Activated CD4-positive, alpha-beta T cell treated with anti-CD3 and anti-CD28 coated beads for 48 hours (primary cell): ENCODE measurements at places on chromosomes 5 and 9.
A peak's percentile ranks its signal among the peaks of the same experiment; 100 is the strongest.

DNA sequence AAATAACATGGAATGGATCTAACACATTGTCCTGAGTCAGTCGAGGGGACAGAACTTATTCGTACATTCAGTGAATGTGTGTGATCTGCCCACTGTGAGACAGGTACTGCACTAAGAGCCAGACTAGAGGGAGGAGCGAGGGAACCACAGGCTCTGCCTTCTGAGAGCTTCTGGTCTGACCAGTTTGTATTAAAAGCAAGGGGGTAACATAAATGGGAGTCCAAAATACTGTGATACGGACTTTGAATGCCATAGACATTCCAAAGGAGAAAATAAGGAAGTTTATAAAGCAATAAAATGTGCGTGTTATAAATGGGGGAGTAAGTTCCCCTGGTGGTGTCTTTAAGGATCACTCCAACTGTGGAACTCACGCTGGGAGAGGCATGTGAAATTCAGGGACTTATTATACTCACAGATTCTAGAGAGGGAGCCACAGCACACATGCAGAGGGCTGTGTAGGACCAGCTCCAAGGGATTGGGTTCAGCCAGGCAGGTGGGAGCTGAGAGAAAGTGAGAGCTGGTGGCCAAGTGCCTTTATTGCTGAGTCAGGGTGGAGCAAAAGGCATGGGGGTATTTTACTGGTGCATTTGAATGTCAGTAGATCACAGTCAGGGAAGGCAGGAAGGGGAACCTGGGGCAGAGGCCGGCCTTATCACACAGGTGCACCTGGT lies 186.5 kb upstream of the WWC1 start:
- no peak for DNase-seq

DNA sequence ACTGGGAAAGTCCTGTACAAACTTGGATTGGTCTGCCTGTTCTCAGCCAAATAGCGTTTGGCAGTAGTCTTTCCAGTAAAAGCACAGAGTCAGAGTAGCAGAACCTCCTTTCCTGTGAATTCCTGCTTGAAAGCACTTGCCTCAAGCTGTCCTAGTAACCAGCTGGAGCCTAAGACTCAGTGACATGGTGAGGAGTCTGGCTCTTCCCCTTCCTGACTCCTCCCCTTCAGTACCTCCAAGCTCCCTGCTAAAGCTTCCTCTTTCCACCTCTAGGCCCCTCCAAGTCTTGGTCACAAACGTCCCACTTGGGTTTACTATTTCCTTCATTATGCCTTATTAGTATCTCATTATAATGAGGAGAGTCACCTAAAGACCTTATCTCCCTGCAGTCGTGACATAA lies 21.4 kb upstream of the FAM81B start:
- no peak for DNase-seq

DNA sequence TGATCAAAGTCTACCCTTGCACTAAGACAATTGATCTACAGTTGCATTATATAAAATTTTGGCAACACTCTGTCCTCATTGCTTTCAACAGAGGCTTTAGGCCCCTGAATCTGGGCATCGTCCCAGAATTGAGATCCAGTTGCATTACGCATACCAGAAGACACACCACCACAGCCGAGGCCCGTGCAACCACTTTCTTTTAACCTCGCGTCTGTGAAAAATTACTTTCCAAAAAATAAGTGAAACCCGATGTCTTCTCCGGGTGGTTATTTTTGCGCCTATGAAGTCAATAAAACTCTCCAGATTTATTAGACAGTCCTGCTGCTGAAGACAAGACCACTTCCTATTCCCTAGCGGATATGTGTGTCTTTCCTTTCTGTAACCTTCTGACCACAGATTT lies 52.1 kb upstream of the NFIB start:
- no peak for DNase-seq

DNA sequence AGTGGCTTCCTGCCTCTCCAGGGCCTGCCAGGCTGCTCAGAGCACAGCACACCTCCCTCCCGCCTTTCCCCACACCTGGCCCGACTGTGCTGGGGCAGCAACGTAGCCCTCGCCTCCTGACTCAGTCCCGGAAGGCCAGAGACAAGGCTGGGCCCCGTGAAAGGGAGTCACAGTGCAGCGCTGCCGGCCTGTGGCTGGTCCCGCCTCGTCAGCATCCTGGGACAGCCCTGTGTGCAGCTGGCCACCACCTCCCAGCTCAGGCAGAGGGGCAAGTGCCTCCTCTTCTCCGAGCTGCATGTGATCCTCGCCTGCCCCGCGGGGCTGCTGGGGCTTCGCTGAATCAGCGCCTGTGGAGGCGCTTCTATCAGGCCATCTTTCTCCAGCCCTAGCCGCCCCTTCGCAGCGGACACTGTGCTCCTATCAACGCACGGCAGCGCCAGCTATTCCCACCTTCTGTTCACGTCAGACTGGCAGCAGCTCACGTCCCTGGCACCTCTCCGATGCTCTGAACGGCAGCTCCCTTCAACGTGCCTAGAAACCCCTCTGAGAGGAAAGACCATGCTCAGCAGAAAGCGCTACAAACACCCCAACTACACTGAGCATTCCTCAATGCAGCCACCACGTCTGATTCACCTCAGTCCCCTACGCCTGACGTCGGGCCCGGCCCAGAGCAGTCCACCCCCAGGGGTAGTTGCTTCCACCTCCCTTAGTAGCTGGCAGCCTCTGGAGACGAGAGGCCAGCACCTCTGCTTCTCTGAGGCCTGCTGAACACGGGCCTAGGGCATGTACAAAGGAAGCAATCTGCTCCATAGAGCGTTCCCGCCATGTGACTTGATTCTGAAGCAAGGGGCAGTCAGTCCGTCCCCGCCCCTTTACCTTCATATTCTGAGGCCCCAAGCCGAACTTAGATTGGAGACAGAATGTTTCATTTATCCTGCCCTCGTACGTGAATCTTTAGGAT lies 78.8 kb downstream of the GPR21 start:
- peak; percentile 18 for DNase-seq

DNA sequence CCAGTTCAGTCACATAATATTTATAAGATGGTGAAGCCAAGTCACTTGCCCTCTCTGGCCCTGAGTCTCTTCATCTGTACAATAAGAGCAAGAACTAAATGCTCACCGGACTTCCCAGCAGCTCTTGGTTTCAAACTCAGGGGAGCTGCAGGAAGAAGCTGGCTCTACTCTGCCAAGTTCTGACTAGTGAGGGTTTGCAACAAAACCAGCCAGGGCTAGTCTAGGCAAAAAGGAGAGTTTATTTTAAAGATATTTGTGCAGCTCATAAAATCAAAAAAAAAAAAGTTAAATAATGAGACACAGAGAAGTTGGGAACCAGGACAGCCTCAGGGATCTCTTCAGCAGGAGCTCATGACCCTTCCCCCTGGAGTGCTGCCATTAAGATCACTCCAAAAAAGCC lies 107.3 kb downstream of the DOCK2 start:
- DNase-seq: no peak

DNA sequence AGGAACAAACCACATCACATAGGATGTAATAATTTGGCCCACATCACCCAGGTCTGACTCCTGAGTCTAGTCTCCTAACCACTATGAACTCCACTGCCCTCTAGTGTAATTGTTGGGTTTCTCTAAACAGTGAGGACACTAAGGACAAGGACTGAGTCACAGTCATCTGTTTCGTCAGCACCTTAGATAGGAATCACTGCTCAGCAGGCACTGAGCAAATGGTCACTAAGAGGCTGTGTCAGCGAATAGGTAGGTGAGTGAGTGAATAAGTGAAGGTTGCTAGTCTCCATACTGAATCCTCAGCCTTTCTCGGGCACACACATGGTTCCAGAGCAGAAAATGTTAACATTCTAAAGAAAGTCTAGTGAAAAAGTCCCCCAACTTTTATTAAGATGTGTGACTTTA lies 278.6 kb downstream of the SPOCK1 start:
- no peak for DNase-seq

DNA sequence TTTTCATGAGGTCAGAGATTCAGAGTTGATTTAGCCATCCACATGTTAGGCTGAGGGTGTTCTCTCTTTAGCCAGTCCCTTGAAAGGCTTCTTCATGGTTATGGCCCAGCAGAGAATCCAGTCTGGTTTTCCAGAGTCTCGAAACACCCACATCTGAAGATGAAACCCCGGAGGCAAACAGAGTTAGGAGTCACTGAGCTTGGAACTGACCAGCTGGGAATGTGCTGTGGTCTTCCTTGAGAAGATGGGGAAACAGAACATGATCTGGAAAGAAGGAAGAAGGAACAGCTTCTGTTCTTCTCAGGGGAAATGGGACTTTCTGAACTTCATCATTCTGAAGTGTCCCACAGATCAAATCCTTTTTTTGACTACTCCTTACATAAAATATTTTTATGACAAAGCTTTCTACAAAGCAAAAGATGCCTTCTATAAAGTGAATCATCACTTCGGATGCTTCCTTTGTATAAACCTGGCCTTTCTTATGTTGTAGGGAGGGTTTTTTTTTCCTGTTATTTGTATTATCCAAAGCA lies 45.4 kb downstream of the ZNF618 start:
- DNase-seq: no peak

- no peak for DNase-seq
Measured at GRCh38 chr9:69797675-69798074, 22.9 kb upstream of the CFAP95 start.

GRCh38 chr5:37871023-37871815 lies 31.4 kb upstream of the GDNF start:
- DNase-seq: no peak

DNA sequence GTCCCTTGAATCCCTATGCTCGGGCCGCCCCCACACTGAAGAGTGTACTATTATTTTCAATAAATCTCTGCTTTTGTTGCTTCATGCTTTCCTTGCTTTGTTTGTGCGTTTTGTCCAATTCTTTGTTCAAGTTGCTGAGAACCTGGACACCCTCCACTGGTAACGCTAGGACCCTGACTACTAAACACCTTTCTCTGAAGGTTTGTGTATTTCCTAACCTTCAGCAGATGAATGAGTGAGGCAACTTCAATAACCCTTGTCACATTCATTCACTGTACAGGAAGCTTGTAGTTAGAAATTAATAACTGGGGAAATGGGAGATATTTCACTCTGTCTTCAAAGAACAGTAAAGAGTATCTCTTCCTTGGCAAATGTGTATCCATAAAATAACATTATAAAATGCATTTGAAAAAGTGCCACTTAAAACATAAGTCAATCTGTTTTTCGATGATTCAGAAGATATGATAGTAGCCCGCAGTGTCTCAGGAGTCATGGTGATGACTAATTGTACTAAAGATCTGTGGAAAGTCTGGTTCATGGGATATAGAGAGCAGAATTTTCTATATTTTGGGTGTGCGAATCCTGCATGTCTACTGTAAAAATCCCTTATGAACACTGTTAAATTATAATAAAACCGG lies 43.2 kb upstream of the ANKH start:
- DNase-seq: no peak

DNA sequence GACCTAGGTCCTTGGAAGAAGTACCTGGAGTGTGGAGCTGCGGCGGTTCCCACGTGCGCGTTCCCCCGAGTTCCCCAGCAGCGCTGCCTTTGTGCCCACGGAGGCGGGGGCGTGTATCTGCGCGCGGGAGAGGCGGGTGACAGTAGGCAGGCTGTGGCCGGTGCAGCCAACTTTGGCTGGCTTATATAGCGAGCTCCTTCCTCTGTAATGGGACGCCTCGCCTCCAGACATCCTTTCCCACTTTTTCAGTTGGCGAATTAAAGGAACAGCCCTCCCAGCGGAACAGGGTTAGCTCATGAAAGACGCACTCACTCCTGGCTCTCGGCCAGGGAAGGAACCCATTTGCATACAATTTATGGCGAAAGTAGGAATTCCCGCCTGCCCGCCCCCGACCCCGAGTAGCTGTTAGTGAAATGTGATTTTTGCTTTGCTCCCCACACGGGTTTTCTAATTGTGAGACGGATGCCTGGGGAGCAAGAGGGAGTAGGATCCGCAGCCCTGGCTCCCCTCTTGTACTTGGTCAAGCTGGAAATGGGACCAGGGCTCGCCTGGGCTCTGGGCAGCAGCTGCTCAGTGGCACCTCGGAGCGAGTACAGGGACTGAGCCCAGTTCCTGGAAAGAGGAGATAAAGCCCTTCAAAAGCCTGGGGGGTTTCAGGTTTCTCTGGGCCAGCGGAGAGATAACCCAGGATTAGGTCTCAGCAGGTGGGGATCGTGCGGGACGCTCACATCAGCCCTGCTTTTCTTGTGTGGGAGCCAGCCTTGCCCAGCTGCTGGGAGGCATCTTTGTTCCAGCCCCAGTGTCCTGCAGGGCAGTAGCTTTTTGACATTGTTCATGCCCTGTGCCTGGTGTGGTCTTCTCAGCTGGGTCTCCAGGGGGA lies at the start of gene TNC:
Gene TNC (minus strand): TSS at position 159 of the 880 bp plus-strand sequence. CDS start 27,139 bp downstream, outside the sequence.
- DNase-seq: no peak

DNA sequence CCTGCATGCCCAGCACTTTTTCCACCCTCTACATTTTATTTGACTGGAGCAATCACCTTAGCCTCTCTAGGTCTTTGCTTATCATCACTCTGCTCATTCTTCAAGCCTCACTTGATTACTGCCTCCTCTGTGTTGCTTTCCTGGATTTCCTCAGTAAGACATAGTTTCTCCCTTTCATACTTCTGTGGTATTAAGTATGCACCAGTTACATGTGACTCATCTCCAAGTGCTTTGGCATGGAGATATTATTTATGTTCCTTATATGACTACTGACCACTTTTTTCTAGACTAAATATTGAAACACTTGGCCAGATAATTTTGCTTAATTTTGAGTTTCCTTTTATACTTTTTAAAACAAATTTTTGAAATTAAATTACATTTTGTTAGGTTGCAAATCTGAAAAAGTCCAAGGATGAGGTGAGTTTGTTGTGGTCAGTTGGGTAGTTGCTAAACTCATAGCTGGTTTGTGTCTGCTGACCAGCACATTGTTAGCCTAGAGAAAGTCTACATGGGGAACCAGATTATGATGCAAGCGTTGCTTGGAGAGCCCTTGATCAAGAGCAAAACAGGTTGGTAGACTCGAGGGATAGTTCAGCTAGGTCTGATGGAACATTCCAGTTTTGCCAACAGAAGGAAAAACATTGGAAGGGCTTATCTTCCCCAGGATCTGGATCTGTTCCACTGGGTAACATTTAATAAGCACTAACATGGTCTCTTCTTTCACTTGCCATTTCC lies 140.2 kb downstream of the TMC1 start:
- no peak for DNase-seq

GRCh38 chr5:37839407-37840052 lies at the start of gene GDNF:
Gene GDNF, minus strand, starts transcription at chr5:37840041. Its CDS starts 5,245 bp downstream, at chr5:37834796.
- DNase-seq: peak; percentile 40
